ENCODE measurements at places on chromosomes 5 and 9.

DNA sequence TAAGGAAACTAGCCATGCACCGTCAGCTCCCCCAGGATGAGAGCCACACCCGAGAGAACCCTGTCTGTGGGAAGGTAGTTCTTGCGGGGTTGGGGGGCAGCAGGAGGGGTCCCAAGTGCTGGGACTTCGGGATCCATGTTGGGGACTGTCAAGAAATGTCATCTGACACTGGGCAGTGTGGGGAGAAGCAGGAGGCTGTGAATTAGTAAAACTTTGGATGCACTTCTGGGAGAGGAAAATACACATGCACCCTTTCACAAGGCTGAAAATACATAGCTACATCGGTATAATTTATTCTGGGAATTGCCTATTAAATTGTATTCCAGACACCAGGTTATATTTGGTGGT is 109.6 kb upstream of the RPS23 start:
- DNase-seq: no peak

DNA sequence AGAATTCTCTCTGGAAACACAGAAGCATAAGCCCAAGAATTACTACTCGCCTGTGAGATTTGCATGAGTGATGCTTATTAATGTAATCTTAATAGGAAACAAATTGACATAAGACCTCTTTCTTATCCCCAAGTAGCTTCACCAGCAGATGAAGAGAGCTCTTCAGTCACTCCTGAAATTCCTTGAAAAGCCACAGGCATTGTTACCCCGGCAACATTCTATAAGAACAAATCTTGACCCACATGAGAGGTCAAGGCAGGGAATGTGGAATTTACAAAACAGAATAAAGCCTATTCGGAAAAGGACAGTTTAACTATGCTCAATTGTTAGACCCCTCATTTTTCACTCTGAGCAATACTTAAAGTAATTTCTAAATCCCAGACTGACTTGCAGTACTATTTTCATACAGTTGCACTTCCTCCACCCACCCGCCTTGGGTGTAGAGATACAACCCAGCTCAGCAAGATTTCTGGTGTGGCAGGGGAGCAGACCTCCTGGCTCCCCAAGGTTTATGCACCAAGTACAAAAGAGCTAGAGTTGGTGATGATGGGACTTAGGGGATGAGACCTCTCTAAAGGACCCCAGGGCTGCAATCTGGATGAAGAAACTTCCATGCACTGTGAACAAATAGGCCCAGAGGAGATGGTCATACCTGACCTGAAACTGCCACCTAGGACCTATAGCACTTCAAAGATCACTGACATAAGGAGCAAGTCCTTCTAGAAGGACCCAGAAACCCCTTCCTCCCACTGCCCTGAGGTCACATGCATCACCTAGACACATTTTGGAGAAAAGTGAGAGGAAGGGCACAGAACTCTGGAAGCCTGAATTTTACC is 242.1 kb downstream of the ZNF608 start:
- DNase-seq: no peak

- DNase-seq: no peak
These were observed 67.4 kb downstream of the RAD23B start for GRCh38 chr9:107350443-107350842.

GRCh38 chr9:132005899-132006298 is 73.8 kb downstream of the MED27 start:
- peak; percentile 40 for DNase-seq

DNA sequence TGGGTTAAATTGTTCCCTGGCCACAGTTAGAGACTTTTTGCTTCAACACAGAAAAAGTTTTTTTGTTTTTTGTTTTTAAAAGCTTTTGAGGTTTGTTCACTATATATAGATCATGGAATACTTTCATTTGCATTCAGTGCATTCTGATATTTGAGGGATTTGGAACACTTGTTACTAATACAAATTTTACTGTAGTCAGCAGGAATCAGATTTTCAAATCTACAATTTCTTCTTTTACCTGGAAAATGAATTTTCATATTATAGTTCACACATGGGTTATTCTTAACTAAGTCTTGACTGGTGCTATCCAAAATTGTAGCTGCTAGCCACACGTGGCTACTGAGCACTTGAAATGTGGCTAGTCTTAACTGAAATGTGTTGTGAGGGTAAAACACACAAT is 142.0 kb downstream of the RMI1 start:
- DNase-seq: no peak

- DNase-seq: no peak
These were observed 48.9 kb downstream of the PTPN3 start for GRCh38 chr9:109449036-109449798.

GRCh38 chr5:127838661-127839060 is 135.5 kb downstream of the CCDC192 start:
- peak; percentile 39 for DNase-seq

- DNase-seq: peak; percentile 70
These were observed 22.7 kb downstream of the CHD1 start for GRCh38 chr5:98905857-98906688.

DNA sequence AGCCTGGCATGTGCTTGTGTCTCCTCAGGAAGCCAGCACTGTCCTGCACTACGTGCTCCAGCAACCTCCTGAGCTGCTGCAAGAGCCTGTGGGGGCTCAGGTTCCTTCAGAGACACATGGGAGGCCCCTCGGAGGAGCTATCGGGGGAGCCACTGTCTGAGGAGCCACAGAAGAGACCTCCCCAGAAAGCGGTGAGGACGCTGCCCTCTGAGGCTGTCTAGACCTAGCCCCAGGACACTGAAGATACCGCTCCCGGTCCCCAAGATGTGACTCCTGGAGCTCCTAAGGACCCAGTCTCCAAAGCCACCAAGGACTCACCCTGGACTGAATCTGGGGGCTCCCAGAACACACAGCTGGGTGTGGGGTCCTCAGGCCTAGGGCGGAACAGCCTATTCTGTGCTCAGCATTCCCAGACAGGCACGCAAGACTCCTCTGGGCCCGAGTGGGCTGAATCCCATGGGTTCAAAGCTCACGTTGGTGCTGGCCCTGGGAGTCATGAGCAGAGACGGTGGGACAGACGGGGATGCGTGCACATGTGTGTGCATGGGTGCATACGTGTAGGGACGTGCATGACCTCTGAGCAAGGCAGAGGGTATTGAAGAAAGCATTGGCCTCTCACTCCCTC is 50.0 kb downstream of the HRH2 start:
- DNase-seq: no peak

DNA sequence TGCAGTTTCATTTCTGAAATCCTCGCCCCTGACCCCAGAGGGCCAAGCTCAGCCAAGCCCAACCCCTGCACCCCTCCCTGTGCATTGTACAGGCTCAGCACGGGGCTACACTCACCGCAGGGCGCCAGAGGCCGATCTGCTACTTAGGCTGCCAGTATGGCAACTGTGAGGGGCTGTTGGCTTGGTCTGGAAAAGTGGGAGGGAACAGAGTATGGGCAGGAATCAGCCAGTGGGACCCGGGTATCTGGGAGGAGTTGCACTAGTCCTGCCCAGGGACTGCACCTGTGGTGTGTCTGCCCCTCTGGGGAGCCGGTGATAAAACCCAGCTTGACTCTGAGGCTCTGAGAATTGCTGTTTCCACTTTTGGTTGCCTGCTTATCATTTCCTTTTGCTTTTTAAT is 167.4 kb upstream of the KIF2A start:
- DNase-seq: no peak

DNA sequence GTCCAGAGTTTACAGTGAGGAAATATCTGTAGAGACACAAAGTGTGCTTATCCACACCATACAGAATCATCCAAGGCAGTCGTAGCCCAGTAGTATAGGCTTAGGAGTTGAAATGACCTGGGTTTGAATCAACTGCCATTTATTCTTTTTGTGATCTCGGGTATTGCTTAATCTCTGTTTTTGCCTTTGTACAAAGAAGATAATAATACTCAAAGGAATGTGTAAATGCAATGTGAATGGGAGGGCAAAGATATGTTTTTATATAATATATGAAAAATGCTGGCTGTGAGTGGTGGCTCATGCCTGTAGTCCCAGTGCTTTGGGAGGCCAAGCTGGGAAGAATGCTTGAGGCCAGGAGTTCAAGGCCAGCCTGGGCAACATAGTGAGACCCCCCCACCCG is 141.1 kb downstream of the SPATA31D1 start:
- no peak for DNase-seq

GRCh38 chr9:129362287-129363000 is 184.4 kb upstream of the IER5L start:
- no peak for DNase-seq

DNA sequence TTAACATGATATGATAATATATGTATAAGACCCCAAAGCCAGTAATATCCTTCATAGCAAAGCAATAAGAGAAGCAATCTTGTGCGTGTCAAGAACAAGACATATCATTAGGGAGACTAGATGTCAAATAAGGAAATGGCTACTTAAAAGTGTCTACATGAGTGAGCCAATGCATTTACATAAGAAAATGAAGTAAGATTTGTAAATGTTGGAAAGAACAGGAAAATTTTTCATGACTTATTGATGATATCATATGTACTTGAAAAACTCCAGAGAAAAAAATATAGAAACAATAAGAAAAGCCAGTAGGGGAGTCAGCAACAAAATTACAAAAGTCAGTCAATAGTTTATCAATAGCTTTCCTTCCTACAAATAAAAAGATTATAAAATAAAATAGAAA is 13.8 kb upstream of the MCTP1 start:
- DNase-seq: no peak

DNA sequence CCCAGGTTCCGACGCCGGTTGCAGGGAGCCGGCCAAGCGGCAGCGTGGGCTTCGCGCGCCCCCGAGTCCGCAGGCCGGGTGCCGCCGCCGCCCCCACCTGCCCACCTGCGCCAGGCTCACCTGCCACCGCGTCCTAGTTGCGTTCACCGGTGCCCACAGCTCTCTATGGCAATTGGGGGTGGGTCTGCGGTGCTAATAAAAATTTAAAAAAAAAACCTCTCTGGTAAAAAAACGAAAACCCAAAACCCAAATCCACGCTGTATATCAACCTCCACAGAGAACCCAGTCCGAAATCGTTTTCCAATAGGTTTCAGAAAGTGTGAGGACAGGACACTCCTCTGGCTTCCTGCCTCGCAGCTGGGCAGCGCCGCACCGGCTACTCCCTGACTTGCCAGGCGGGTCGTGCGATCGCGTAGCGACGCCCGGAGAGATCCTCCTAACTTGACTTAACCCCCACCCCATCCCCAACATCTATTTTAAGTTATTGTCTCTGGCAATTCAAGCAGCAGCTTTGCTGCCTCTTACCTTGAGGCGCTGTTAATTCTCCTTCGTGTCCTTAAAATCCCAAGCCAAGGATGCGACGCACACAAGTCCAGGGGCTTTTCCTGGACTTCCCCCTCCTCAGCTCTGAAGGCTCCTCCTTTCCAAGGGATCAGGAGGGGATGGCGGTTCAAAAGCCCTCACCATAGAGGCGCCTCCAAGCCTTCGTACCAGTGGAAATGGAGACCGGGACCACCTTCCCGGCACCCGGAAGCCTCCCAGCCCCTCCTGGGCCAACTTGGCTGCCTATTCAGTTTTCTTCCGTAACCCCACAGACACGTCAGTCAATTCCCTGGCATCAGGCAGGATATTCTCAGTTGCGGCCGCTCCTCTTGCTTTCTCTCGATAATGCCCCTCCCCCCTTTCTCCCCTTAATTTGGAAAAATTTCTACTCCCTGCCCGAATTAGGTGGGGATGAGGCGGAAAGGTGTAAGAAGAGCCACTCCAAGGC is 1639.4 kb upstream of the C9orf72 start:
- DNase-seq: no peak

- no peak for DNase-seq
These were observed 378.3 kb upstream of the DAP start for GRCh38 chr5:11139217-11139865.

- DNase-seq: peak; percentile 92
These were observed 8.3 kb upstream of the TGFBI start for GRCh38 chr5:136020383-136021015.

- DNase-seq: no peak
These were observed 128.1 kb downstream of the DAB2IP start for GRCh38 chr9:121779381-121780117.

- DNase-seq: no peak
These were observed 1.4 kb downstream of the TMEFF1 start for GRCh38 chr9:100474082-100474923.

- no peak for DNase-seq
These were observed 51.4 kb upstream of the NRARP start for GRCh38 chr9:137353223-137354152.

DNA sequence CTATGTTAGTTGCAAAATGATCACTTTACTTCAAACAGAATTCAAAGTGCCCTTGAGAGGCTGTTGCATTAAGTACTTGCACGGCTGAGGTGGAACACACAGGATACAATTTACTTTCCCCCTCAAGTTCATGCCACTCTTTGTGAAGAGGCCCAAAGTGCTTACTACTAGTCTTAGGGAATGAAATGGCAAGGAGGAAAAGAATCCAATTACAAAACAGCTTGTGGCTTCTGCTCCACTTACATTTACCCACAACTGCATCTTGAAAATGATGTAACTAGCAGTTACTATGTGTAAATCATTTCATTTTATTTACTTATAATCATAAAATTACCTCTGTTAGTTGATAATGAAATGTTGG is 14.6 kb downstream of the FOXD1 start:
- DNase-seq: no peak

All from cardiac fibroblast (primary cell).